ENCODE measurements at places on chromosomes 12 and 14. TPM values are rescaled to one million over a fixed set of nuclear protein-coding genes. Genes with fewer than 3 reads are reported as not detected.

Gene BIN2
- total RNA-seq, result not detected

Gene PCED1B
- 0.40 TPM for total RNA-seq

Gene PTCSC3
- not detected for total RNA-seq

Gene CISTR
- total RNA-seq, result not detected

Gene MRPL42
- 87.1 TPM for total RNA-seq

Gene ACOT6
- total RNA-seq, result not detected

Gene SMIM41
- total RNA-seq, result not detected

Gene MIP
- total RNA-seq, result not detected

Gene SLCO1C1
- total RNA-seq, result 2.5 TPM

Gene OAS1
- 4.0 TPM for total RNA-seq

Gene EID3
- total RNA-seq, result 35.5 TPM

All from thoracic aorta endothelial cell (primary cell).